ENCODE measurements at places on chromosomes 16 and 17.

- DNase-seq, result peak; percentile 30
Observed at GRCh38 chr17:73973586-73974409, 229.7 kb upstream of the RPL38 start.

DNA sequence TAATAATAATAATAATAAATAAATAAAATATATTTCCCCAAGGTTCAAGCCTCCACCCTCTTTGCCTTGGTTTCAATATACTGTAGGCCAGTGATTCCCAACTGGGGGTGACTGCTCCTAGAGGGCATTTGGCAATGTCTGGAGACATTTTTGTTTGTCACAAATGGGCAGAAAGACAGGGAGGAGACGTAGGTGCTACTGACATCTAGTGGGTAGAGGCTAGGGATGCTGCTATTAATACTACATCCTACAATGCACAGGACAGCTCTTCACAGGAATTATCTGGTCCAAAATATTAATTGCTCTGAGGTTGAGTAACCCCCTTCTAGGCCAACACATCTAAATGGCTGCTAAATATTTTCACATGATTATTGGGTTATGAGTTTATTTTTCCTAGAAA is 12.8 kb upstream of the PRR14 start:
- DNase-seq, result peak; percentile 38

- DNase-seq, result peak; percentile 15
Observed at GRCh38 chr17:1865252-1866037, 35.6 kb downstream of the RPA1 start.

DNA sequence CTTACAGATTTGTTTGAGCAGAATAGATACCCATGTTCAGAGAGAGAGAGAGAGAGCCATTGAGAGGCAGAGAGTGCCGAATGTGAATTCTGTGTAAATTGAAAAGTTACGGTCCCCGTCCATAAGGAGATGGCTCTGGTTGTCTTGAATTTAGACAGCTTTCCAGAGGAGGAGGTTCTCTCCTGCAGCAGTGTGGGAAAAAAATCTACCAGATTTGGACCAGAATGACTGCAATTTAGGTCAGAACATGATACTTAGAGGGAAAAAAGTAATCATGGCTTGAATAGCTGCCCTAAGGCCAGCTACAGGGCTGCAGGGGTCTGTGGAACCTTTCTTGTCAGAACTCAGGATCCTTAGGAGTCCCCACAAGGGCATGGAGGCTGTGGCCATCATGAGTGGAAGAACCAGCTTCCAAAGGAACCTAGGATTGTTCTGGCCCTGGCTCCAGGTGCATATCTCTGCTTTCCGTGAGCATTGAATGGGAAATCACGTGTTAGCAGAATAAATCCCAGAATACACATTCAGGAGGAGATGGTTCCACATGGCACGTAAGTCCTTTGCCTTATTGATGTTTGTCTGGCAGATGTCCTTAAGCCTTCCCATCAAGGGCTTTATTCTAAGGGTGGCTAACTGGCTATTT is 13.0 kb downstream of the PITPNC1 start:
- DNase-seq, result peak; percentile 96

DNA sequence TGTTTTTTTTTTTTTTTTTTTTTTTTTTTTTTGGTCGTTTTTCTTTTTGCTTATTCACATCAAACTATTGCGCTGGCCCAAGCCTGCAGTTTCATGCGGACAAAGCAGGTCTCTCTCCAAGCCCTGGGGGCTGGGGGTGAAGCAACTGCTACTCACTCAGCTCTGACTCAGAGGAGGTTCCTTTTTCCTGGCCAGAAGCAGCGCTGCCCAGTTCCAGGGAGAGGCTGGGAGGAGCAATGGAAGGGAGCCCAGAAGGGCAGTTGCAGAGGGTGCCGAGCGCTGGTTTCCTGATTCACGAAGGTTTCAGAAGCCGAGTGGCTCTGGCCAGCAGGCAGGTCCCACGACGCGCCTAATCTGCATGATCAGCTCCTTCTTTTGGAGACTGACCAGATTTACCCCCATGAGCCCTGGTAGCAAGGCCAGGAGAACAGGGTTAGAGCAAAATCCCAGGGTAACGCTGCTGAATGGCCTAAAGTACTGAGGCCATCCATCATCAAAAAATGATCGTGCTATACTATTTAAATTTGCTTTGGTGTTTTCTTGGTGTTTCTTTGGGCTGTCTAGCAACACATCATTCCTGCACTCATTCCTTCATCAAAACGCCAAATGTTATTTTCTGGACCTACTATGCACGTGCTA is 144.7 kb upstream of the SOX9 start:
- peak; percentile 32 for DNase-seq

DNA sequence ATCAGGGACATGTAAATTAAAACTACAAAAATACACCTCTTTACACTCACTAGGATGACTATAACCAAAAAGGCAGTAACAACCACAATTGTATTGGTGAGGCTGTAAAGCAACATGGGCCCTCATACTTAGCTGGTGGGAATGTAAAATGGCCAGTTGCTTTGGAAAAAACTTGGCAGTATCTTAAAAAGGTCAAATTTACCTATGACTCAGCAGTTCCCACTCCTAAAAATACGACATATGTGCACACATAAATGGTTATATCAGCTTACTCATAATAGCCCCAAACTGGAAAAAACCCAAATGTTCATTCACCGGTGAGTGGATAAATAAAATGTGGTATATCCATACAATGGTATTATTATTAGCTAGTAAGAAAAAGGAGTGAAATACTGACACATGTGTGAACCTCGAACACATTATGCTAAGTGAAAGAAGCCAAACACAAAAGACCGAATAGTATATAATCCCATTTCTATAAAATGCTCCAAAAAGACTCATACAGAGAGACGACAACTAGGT is 391.4 kb downstream of the NPIPA8 start:
- no peak for DNase-seq

DNA sequence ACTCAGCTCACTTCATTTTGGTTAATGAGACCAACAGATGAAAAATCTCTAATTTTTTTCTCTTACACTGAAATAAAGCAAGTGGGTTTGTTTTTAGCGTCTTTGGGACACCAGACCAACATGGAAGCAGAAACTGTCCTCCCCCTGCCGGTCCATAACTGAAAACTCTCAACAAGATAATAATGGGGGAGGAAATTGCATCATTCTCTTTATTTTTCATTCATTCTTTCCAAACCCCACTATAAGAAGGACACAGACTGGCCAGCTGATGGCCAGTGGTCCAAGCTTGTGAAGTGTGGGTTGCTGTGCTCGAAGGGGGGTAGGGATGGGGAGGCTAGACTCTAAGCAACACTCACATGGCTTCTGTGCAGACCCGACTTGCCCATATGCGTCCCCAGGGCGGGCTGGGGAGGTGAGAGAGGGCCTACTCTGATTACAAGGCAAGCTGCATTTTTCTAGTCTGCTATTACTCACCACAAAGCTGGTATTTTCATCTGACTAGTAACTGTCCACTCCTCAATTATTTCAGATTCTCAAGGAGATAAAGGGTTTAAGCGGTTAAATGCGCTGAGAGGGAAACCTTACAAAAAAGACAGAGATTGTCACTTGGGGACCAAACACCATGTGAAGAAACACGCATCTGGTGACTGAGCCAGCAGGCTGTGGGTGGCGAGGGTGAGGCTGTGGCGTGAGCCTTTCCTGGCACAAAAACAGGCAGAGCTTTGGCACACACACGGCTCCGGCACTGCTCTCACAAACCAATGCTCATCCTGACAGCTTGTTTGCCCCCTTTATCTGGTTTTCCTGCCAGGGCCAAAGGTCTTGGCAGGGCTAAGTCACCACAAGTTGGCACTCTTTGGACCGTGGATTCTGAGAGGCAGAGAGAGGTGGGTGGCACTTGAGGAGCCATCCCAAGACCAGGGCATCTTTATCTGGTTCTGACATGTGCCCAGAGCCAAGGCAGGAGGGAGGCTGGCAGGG is 38.2 kb downstream of the MARF1 start:
- no peak for DNase-seq

DNA sequence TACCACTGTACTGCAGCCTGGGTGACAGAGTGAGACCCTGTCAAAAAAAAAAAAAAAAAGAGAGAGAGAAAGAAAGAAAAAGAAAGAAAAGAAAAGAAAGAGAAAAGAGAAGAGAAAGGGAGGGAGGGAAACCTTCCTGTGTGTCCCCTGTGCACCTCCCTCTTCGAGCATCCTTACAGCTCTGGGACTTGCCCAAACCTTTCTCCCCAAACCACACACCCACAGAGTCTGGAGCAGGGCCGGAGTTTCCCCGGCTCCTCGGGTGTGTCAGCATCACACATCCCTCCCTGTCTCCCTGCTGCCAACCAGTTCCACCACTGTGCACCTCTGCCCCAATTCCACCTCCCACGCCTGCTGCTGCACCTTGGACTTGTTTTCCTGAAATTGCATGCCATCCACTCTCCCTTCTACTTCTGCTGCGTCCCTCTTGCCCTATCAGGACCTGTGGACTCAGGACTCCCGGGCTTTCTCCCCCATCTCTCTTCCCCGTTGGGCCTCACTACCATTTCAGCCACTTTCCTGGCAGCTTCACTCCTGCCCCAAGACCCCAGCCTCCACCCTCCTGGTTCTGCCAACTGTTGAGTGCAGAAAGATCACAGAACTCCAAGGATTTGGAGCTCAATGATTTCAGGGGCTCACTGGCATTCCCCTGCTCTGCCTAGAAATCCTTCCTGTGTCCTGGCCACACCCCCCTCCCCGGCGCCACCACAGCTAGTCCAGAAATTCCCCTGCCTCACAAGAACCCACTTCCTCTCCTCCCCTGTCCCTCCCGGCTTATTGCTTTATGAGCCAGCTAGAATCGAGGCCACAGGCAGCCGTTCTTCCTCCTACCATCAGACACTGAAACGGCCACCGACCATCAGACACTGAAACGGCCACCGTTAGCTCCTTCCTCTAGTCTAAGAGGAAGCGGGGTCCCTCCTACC is 3.7 kb upstream of the CDK3 start:
- DNase-seq, result no peak

DNA sequence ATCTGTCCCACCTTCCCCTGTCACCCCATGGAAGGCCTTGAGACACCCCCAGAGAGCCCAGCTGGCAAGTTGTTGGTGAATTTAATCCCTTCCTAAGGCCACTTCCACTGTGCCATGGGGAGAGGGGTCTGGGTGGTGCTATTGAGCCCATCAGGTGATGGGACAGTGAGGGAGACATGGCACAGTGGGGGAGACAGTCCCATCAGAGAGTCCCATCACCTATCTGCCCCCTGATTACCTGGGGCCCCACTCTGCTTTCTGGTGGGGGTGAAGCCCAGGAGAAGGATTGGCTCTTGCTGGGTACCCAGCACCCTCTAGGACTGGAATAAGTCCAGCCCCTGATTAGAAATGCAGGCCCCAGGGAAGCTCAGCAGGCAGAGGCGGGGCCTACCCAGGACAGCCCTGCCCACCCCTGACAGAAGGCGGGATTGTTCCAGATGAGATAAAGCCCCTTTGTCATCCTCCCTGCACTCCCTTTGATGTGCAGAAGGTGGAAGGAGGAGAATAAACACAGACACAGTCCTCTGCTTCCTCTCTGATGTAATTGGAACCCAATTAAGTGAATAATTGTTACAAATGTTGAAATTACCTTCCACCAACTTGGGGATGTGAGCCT is 18.9 kb downstream of the TMEM132E start:
- no peak for DNase-seq

- no peak for DNase-seq
Observed at GRCh38 chr17:61387511-61388305, 11.9 kb upstream of the TBX2 start.

DNA sequence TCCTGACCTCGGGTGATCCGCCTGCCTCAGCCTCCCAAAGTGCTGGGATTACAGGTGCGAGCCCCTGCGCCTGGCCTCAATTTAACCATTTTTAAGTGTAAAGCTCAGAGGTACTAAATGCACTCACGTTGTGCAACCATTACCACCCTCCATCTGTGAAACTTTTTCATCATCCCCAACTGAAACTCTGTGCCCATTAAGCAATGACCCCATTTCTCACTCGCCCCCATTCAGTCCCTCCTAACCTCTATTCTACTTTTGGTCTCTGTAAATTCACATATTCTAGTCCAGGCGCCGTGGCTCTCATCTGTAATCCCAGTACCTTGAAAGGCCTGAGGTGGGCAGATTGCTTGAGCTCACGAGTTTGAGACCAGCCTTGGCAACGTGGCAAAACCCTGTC is 8.3 kb upstream of the SPNS3 start:
- DNase-seq, result no peak

DNA sequence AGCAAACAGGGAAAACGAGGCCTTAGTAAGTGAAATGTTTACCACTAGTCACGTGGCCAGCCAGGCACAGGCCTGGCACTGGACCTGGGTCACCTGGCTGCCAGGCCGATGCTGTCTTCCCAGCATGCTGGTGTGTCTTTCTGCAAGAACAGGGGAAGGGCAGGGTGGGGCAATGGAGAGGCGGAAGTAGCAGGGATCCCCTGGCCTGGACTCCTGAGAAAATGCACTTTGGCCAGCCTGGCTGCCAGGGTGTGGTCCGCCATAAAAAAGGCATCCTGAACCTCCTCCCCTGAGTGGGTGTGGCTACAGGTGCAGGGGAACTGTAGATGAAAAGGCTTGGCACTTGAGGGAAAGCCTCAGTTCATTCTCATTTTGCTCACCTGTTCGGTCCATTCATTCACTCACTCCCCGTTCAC is 1.0 kb upstream of the ANKRD40CL start:
- DNase-seq, result no peak

DNA sequence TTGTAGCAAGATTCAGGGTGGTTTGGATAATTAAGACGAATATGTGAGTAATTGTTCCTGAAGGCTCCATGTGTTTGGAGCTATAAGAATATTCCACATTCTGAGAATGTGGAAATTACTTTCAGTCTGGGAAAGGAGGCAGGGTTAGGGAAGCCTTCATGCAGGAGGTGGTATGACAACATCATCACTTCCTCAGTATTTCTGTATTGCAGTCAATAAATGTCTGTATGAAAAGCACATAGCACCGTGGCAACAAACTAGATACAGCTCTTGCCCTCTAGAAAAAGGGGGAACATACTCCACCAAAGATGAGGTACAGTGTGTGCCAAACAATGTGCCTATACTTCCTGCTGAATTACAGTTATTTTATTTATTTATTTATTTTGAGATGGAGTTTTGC is 26.1 kb upstream of the DHRS7B start:
- DNase-seq, result no peak

DNA sequence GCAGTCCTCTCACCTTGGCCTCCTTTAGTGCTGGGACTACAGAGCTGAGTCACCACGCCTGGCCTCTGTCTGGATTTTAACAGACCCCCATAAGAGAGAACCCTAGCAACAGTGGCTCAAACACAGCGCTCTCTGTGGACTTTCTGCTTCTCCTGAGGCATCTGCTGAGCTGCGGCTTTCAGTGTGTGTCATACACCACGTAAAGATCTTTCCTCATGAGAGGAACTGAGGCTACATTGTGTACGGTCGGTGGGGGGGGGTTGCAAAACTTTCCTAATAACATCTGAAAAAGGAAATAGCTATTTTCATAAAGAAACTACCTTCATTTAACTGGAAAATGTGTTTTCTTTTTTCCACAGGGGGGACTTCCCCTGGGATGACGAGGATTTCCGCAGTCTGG is 32.9 kb downstream of the DEF8 start:
- no peak for DNase-seq

DNA sequence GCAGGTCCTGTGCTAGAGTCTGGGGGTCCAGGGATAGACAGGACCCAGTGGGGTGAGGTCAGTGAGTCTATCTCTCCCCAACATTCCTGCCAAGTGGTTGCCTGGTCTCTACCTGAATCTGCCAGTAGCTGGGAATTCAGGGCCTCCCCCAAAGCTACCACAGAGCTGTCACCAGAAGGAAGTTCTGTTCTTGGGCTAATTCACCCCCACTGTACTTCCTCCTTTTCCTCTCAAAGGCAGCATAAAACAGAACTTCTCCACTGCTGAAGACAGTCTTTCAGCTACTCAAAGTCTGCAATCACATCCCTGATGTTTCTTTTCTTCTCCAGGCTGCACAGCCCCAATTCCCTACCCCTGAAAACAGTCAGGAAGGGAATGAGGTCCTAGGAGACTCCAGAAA is 8.7 kb downstream of the CAMTA2 start:
- DNase-seq, result no peak

All from SHP77 treated with DMSO at 0.1 percent for 48 hours (cell line).